ENCODE measurements at places on chromosomes 7 and 10.

- no peak for DNase-seq
Observed at GRCh38 chr7:158286210-158286609, 301.4 kb downstream of the PTPRN2 start.

- DNase-seq = no peak
Observed at GRCh38 chr10:61708846-61709245, 46.1 kb downstream of the CABCOCO1 start.

- no peak for DNase-seq
Observed at GRCh38 chr7:116938678-116939077, 14.6 kb upstream of the ST7 start.

DNA sequence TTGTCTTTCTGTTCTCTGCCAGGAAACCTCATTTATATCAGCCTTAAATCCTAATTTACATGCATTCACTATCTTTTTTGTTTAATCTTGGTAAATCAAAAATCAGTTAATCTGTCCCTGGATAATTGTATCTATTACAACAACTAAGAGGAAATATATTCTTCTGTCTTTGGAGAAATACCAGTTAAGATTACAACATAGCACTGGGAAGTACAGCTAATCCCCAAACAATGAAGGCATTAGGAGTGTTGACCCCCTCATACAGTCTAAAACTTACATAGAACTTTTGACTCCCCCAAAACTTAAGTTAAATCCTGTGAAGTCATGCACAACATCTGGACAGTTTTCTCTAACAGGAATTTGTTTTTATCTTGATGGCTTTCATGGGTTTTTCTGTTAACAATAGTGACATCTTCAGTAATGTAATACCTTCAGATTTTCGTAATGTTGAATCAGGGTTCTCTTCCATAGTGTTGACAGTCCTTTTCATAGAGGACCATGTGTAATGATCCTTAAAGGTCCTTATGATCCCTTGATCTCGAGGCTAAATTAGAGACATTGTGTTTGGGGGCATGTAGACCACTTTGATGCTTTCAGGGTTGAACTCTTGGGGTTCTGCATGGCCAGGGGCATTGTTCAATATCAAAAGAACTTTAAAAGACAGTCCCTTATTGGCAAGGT is 24.1 kb upstream of the ABCC2 start:
- no peak for DNase-seq

All from activated CD4-positive, alpha-beta T cell treated with anti-CD3 and anti-CD28 coated beads, Interleukin-2, amount 50 U/mL, for 24 hours (primary cell).